Ecto neural progenitor cell (in vitro differentiated cells): ENCODE measurements at places on chromosomes 4 and X.

- no peak for DNase-seq
Observed at GRCh38 chrX:69137371-69138117, 27.7 kb downstream of the PJA1 start.

DNA sequence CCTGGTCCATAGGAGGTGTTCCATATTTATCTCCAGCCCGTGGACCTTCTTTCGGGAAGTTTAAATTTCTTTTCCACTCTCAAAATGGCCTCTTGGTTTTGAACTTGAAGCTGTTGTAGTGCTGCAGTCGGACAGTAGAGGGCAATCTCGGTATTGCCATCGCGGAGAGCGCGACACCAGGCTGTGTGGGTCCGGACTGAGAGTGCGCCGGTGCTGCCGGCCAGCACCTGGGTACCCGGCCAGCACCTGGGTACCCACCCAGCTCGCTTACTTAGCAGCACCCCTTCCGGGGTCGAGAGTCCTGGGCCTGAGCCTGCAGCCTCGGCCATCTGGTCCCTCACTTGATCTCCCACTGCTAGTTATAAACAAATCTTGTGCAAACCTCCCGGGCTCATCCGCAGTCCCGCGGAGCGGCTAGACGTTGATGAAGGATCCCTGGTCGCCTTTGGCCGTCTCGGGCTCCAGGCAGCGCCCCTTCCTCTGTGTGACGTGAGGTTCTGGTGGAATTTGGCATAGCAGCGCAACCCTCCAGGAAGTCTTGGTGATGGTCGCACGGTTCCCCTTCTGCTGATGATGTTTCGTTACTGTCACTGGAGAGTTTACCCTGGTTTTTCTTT, 18.0 kb downstream of the FAM9A start:
- no peak for DNase-seq

- DNase-seq = no peak
Observed at GRCh38 chrX:124194901-124195300, 137.6 kb upstream of the TEX13D start.

GRCh38 chr4:85669992-85670548, 195.1 kb downstream of the ARHGAP24 start:
- no peak for DNase-seq

DNA sequence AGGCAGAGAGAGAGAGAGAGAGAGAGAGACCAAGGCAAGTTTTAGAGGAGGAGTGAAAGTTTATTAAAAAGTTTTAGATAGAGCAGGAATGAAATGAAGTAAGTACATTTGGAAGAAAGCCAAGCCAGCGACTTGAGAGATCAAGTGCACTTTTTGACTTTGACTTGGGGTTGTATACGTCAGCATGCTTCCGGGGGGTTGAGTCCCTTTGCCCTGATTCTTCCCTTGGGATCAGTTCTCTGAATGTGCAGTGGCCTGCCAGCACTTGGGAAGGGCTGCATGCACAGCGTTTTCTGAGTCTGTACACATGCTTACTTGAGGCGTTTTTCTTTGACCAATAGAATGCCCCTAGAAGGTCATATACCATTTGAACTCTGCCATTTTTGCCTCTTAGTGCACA, 400.5 kb downstream of the PDGFC start:
- no peak for DNase-seq

DNA sequence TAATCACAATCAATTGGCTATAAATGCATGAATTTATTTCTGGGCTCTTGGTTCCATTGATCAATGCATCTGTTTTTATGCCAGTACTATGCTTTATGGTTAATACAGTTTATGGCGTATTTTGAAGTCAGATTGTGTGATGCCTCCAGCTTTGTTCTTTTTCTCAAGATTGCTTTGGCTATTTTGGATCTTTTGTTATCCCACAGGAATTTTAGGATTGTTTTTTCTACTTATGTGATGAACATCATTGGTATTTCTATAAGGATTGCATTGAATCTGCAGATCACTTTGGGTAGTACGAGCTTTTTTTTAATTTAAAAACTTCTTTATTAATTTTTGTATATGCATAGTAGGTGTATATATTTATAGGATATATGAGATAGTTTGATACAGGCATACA, 338.7 kb upstream of the IGFBP7 start:
- no peak for DNase-seq

- DNase-seq = no peak
Observed at GRCh38 chrX:13420545-13421183, 100.8 kb upstream of the ATXN3L start.

DNA sequence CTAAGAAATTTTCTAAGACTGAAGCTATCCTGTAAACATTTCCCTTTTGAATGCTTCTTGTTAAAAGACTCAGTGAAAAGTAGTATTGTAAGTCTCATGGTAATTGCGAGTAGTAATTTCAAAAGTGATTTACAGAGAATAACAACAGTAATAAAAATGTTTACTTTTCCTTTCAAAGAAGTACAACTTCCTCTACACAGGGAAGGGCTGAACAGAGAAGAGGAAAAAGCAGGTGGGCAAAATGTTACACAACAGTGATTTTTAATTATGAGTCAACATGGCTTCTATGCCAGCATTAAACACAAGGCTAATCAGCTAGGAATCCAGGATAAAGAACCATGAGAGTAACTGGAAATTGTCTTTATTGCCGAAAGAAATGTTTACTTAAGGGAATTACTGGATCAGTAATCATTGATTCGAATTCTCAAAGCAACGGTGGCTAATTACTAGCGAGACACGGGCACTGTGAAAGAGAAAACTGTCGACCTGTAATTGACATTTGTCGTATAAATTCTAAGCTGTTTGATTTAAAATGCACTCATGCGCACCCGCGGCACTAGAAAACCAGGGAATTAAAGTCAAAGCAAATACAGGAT, 15.4 kb downstream of the UTP3 start:
- no peak for DNase-seq

DNA sequence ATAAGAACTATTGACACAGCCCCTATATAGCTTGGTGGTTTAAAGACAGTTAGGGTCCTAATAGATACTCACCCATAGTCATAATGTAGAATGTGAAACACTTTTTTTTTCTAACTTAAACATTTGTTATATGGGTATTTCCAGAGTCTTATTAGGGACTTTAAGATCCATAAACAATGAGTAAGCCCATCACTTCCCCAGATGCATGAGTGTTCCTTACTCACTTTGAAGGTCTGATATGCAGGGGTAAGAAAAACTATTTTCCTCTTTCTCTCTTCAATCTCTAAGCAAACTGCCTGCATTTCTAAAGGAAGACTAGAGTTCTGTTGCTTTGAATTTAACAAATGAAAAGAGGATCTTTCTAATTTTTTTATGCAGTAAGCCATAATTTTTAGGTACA, 443.6 kb upstream of the PITX2 start:
- no peak for DNase-seq

DNA sequence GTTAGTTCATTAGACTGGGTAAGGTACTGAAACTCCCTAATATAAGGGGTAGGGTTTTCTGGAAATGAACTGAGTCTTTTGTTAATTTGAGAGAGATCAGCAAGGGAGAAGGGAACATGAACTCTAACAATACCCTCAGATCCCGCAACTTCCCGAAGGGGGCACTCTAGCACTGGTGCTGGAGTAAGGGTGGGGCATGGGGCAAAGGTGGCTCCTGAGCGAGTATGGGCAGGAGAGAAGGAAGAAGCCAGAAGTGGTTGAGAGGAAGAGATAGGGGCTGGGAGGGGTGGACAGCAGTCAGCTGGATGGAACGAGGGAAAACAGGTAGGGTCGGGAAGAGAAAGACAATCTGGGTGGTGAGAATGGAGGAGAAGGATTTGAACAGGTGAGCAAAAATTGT, 183.2 kb upstream of the MAGEE2 start:
- no peak for DNase-seq

DNA sequence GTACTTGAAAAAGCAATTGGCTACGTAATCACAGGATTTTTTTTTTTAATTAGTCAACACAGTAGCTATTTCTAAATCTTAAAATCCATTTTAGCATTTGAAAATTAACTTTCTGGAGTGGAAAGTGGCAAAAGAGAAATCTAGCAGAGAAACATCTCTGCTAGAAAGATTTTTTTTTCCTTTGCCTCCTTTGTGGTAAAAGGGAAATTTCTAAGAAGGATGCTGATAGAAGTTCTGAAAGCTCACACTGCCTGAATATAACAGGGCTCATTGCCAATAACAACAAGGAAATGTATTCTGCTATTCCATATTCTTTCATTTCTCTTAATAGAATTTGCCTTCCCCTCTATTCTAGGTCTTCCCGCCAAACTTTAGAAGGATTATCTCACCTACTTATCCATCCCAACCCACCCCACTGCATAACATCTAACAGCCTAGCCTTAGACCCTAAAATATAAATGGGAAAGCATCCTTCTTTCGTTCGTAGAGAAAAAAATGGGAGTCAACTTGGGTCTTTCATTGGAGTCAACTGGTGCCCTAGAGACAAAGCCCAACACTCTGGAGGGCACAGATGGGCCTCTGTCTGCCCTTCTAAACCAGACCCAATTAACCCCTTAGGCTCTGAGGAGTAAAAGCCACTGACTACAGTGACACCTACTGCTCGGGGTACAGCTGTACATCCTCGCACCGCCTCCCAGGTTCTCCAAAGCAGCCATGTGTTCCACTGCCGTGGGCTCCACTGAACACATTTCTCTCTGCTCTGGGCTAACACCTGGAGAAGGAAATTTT, 103.9 kb downstream of the MAML3 start:
- DNase-seq = peak; percentile 66

DNA sequence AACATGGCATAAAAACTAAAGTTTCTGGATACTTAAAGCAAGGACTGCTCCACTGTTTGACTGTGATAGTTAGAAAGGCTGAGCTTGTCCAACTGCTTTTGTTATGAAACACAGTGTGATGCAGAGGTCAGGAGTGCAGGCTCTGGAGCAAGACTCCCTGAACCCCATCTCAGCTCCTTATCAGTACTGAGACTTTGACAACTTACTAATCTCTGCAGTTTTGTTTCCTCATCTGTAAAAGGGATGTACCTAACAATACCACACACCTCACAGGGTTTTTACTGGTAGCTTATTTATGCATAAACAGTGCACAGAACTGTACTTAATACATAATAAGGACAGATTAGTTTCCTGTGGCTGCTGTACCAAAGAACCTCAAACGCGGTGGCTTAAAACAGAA, 804.3 kb downstream of the FSTL5 start:
- DNase-seq = no peak

GRCh38 chr4:13059019-13059418, 425.1 kb downstream of the RAB28 start:
- DNase-seq = no peak
